A673 (cell line): ENCODE measurements at places on chromosomes 1 and 21. TPM values are rescaled to one million over a fixed set of nuclear protein-coding genes. Genes with fewer than 3 reads are reported as not detected.
A peak's percentile ranks its signal among the peaks of the same experiment; 100 is the strongest.

The TRIM46 gene
- total RNA-seq = 5.1 and 6.2 TPM in 2 replicates

The AZIN2 gene
- 3.6 and 4.6 TPM in 2 replicates for total RNA-seq

The NEK2 gene
- total RNA-seq = 45.7 and 48.8 TPM in 2 replicates

The GJB3 gene
- not detected in 2 replicates for total RNA-seq

The RHOU gene
- 1.2 and 1.8 TPM in 2 replicates for total RNA-seq

The CCDC27 gene
- not detected in 2 replicates for total RNA-seq

DNA sequence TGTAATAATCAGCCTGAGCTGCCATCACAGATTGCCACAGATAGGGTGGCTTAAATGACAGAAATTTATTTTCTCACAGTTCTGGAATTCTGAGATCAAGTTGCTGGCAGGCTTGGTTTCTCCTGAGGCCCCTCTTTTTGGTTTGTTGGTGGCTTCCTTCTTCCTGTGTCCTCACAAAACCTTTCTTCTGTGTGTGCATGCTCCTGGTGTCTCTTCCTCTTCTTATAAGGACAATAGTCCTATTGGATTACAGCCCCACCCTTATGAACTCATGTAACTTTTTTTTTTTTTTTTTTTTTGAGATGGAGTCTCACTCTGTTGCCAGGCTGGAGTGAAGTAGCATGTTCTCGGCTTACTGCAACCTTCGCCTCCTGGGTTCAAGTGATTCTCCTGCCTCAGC lies 41.0 kb upstream of the F3 start:
- no peaks in the 10 kb centered on the region for H3K36me3 ChIP-seq
- H3K4me1 ChIP-seq = no peaks in the 10 kb centered on the region
- H3K4me3 ChIP-seq = no peak overlapping the region

DNA sequence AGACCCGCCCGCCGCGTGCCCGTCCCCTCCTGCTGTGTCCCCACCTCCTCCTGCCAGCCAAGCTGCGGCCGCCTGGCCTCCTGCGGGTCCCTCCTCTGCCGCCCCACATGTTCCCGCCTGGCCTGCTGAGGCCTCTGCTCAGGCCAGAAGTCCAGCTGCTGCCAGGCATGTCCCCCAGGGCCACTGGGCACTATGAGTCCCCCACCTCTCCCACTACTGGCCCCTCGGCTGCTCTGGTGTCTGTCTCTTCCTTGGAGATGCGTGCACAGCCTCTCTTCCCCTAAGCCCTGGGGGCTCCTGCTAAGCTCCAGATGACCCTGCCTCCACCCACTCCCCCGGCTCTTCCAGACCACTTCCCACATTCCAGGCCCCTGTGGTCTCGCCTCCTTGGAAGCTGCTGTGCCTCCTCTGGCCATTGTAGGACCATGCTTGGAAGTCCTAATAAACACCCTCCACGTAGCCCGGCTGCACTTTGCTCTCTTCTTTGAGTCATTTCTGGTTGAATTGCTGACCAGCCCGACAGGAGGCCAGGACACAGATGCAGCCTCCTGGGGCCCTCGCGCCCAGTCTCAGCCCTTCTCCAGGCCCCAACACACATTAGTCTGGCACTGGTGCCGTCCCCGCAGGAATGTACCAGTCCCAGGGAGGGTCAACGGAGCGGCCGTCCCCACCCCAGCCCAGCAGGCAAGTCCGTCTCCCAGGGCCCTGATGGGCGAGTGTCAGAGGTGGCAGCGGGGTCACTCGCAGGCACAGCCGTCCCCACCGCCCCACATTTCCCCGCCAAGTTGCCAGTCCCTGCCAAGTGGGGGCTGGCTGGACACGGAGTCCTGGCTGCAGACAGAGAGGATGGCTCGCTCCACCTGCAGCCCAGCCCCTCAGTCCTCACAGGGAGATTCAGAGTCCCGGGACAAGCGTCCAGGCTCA lies 1.1 kb downstream of the KRTAP10-12 start:
- H3K4me3 ChIP-seq = no peak overlapping the region
- no peaks in the 10 kb centered on the region for H3K36me3 ChIP-seq
- H3K27me3 ChIP-seq = no peaks in the 10 kb centered on the region
- no peak for DNase-seq

- no peaks in the 10 kb centered on the region for H3K27me3 ChIP-seq
- H3K36me3 ChIP-seq = no peaks in the 10 kb centered on the region
- H3K27ac ChIP-seq = no peak overlapping the region
- DNase-seq = peak; percentile 77
- no peak overlapping the region for H3K4me3 ChIP-seq
These were observed 78.9 kb downstream of the CLEC20A start for GRCh38 chr1:178417858-178418257.

GRCh38 chr1:164855716-164856329 lies 296.8 kb downstream of the PBX1 start:
- peaks cover 6% of the 10 kb centered on the region for H3K4me1 ChIP-seq
- no peak overlapping the region for H3K27ac ChIP-seq
- no peak for DNase-seq
- H3K36me3 ChIP-seq = no peaks in the 10 kb centered on the region
- no peak overlapping the region for H3K4me3 ChIP-seq
- no peaks in the 10 kb centered on the region for H3K27me3 ChIP-seq

- H3K4me1 ChIP-seq = peaks cover 12% of the 10 kb centered on the region
- DNase-seq = no peak
- H3K36me3 ChIP-seq = no peaks in the 10 kb centered on the region
- no peak overlapping the region for H3K27ac ChIP-seq
- H3K27me3 ChIP-seq = no peaks in the 10 kb centered on the region
These were observed 23.8 kb upstream of the EDN2 start for GRCh38 chr1:41508290-41508689.

GRCh38 chr21:31946231-31946630 lies 73.4 kb downstream of the HUNK start:
- no peak overlapping the region for H3K4me3 ChIP-seq
- no peaks in the 10 kb centered on the region for H3K36me3 ChIP-seq
- no peaks in the 10 kb centered on the region for H3K4me1 ChIP-seq
- no peaks in the 10 kb centered on the region for H3K27me3 ChIP-seq

DNA sequence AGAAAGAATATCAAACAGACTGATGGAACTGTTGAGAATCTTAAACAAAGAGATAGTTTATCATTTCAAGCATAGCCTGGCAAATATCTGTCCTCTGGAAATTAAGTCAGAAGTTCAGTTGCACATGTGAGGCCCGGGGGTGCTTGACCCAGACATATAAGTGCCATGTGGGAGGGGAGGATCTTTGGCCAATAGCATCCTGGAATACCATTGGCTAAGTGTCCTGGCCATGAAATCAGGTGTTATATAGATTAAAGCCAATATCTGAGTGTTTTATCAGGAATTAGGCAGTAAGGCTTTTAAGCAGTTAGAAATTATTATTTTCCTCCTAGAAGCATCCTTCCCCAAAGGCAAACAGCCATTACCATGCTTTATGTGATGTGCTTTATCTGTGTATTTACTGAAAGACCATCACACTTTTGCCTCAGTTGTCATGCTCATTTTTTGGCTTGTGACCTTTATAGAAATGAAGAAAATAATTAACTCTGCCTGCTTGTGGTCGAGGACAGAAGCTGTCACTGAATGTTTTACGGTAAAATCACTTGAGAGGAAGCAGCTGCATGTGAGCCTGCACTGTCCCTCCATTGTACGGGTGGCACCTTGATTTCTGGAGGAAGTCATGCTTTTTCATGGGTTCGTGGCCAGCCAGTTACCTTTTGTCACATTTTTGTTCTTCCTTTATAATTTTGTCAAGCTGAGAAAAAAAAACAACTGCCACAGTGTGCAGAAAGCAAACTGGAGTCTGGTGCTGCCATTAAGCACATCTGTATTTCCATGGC lies 259.9 kb upstream of the FMN2 start:
- H3K4me3 ChIP-seq = no peak overlapping the region
- H3K27me3 ChIP-seq = no peaks in the 10 kb centered on the region
- no peaks in the 10 kb centered on the region for H3K4me1 ChIP-seq

DNA sequence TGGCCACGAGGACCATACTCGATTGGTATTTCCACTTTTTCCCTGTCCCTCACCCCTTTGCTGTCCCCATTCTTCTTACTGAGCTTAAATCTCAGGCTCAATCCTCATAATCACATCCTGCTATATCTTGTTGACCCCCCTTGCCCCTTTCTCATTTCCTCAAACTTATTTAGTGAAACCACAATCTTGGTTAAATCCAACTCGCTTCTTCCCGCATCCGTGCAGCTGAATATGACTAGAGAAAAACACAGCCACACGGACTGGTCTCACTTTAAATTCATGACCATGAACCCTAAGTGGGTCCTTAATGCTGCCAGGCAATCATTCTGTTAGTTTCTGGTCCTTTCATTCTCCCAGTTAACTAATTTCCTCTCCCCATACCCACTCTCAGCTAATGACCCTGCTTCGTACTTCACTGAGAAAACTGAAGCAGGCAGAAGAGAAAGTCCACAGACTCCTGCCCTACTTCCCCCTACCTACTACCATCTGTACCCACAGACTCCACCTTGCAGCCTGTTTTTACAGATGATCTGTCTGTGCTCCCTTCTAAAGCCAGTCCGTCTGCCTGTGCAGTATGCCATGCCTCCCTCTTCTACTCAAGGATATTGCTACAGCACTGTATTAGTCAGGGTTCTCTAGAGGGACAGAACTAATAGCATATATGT lies 96.8 kb upstream of the LMO4 start:
- no peak for DNase-seq
- no peak overlapping the region for H3K4me3 ChIP-seq
- peaks cover 4% of the 10 kb centered on the region for H3K27me3 ChIP-seq
- H3K36me3 ChIP-seq = no peaks in the 10 kb centered on the region
- no peak overlapping the region for H3K27ac ChIP-seq
- no peaks in the 10 kb centered on the region for H3K4me1 ChIP-seq

DNA sequence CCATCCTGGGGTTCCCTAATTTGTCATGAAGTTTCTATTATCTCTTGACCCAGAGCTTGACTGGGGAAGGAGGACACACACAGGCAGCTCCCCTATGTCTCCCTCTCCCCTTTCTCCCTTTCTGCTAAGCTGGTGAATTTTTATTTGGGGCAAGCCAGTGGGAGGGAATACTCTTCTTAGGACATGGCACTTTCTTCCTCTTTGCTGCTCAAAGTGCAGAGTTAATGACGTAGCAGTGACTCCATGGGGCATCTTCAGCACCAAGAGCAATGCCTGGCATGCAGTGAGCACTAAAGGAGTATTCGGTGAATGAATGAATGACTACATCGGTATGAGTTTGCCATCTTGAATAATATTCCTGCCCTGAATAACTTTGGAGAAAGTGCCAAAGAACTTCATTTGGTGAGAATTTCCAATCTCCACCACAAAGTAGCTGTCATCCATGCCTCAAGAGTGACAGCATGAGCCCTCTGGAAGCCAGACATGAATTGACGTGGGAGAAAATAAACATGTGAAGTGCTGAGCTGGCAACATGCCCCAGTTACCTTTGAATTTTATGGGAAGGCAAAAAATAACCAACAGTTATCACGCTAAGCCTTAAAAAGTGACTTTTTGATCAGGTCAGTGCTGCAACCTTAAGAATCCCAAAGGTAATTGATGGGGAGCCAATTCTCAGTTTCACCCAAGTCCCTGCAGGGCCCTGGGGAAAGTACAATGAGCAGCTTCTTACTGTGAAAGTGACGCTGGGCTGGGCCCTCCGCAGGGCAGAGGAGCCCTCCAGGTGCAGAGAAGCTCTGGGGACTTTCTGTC lies 22.1 kb upstream of the ATF3 start:
- no peak overlapping the region for H3K27ac ChIP-seq
- no peaks in the 10 kb centered on the region for H3K4me1 ChIP-seq
- DNase-seq = no peak
- no peaks in the 10 kb centered on the region for H3K27me3 ChIP-seq
- no peak overlapping the region for H3K4me3 ChIP-seq
- no peaks in the 10 kb centered on the region for H3K36me3 ChIP-seq

DNA sequence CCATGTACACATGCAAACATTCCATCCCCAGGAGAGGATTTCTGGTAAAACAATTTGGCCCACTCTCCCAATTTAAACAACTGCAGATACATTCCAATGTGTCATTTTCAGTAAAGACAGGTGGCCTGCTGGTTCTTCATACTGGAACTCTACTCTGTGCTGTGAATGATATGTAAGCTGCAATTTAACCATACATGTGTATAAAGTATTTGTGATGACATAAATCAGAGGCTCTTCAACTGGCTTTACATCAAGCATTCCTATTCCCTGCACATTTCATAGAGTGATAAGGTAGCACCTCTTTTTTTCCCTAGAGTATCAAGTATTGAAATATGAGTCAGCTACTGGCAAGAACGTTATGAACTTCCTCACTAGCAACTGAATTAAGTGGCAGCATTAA lies 649.5 kb upstream of the ADGRL2 start:
- no peaks in the 10 kb centered on the region for H3K4me1 ChIP-seq
- no peaks in the 10 kb centered on the region for H3K36me3 ChIP-seq
- H3K27ac ChIP-seq = no peak overlapping the region
- no peaks in the 10 kb centered on the region for H3K27me3 ChIP-seq

GRCh38 chr1:201167041-201167991 lies 13.0 kb upstream of the TMEM9 start:
- H3K4me3 ChIP-seq = no peak overlapping the region
- H3K4me1 ChIP-seq = peaks cover 5% of the 10 kb centered on the region

DNA sequence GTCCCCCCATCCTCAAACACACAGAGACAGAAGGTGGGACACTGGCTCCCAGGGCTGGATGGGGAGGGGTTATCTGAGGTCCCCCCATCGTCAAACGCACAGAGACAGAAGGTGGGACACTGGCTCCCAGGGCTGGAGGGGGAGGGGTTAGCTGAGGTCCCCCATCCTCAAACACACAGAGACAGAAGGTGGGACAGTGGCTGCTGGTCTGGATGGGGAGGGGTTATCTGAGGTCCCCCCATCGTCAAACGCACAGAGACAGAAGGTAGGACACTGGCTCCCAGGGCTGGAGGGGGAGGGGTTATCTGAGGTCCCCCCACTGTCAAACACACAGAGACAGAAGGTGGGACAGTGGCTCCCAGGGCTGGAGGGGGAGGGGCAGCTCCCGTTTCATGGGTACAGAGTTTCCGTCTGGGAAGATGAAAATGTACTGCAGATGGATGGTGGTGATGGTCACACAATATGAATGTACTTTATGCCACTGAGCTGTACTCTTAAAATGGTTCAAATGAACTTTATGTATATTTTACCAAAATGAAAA lies 69.2 kb downstream of the SCCPDH start:
- no peak overlapping the region for H3K4me3 ChIP-seq
- no peaks in the 10 kb centered on the region for H3K4me1 ChIP-seq
- DNase-seq = no peak
- no peaks in the 10 kb centered on the region for H3K36me3 ChIP-seq

GRCh38 chr1:170356585-170356984 lies 175.4 kb upstream of the GORAB start:
- no peaks in the 10 kb centered on the region for H3K36me3 ChIP-seq
- H3K4me3 ChIP-seq = no peak overlapping the region
- no peaks in the 10 kb centered on the region for H3K4me1 ChIP-seq
- H3K27ac ChIP-seq = no peak overlapping the region
